ENCODE measurements at places on chromosomes 7 and 10. TPM values are rescaled to one million over a fixed set of nuclear protein-coding genes. Genes with fewer than 3 reads are reported as not detected.
A peak's percentile ranks its signal among the peaks of the same experiment; 100 is the strongest.

DNA sequence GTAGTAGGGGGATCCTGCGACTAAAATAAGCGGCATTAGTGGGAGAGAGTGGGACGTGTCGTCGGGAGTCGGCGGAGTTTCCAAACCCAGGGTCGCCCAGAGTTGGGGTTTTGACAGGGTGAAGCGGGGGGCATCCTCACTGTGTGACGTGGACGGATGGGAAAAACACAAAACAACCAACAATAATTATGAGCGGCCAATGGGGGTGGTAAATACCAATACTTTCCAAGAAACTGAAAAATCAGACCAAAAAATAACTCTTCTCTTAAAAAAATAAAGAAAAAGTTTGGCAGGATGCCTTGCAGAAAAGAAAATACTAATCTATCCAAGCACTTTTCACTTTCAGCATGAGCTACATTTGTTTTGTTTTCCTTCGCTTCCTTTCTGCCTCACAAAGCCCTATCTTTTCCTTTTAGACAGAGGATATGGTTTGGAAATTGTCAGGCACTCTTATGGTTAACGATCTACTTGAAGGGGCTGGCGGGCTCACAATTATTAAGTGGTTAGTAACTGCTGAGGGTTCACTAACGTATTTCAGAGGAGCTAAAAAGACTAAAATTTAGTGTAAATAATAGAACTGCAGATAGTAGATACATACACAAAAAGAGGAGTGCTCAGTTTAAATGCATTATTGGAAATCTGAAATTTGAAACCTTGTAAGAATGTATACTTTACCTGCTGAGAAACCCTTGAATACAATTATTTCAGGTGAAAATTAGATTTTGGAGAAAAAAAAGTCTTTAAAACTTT lies 802 bp upstream of the CDK6 start:
- H3K27me3 ChIP-seq, result peaks cover 29% of the 10 kb centered on the region
- peak overlapping the region; percentile 64 for H3K27ac ChIP-seq
- H3K36me3 ChIP-seq, result no peaks in the 10 kb centered on the region
- peak overlapping the region; percentile 90 for H3K4me3 ChIP-seq
- peaks cover 19% of the 10 kb centered on the region for H3K4me1 ChIP-seq
- DNase-seq, result peak; percentile 58

DNA sequence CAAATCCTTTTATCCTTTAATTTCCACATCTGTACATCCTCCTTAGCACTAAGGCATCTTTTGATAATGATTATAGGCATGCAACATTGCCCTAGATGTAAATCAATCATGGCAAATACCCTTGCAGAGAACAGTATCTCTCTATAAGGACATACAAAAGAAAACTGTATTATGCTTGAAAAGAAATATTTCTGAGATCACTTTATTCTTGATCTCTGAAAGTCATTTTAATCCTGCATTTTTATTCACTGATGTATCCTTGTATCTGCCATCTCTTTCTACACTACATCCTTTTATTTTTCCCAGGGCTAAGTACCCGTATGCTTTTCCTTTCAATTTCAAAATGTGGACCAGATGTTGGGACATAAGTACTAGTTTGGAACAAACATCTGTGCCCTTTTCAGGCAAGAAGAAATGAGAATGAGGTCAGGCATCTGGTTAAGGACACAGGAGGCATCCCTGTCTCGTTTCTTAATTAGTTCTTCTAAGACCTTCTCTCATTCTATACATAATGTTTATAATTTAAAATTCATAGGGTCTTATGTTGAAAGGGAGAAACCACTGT lies 338.6 kb downstream of the CNTNAP2 start:
- H3K4me1 ChIP-seq, result no peaks in the 10 kb centered on the region
- no peak for DNase-seq
- H3K27ac ChIP-seq, result no peak overlapping the region
- no peaks in the 10 kb centered on the region for H3K27me3 ChIP-seq
- no peaks in the 10 kb centered on the region for H3K36me3 ChIP-seq
- H3K4me3 ChIP-seq, result no peak overlapping the region

The GALNT11 gene
- total RNA-seq, result 27.6 TPM

The DENND10 gene
- 50.1 TPM for total RNA-seq

DNA sequence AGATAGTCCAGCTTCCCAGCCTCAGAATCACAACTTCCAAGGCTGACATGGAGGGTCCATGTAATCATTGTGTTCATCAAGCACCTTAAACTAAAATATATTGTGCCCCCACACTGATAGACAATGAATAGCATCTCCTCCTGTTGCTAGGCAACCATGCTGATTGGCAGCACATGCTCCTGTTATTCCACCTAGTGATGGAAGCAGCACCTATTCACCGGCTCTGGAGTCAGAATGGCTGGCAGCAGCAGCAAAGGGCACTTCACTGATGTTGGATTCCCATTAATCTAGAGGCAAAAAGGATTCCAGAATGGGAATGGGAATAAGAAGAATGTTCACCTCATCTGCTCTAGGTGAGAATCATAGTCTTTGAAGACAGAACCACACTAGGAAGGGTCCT lies 55.0 kb downstream of the RELN start:
- H3K4me3 ChIP-seq, result no peak overlapping the region
- no peak overlapping the region for H3K27ac ChIP-seq
- no peak for DNase-seq
- H3K27me3 ChIP-seq, result no peaks in the 10 kb centered on the region
- no peaks in the 10 kb centered on the region for H3K36me3 ChIP-seq
- H3K4me1 ChIP-seq, result no peaks in the 10 kb centered on the region

The HOXA1 gene
- 1.5 TPM for total RNA-seq

- DNase-seq, result no peak
- peaks cover 46% of the 10 kb centered on the region for H3K4me1 ChIP-seq
- peak overlapping the region; percentile 89 for H3K27ac ChIP-seq
- H3K27me3 ChIP-seq, result no peaks in the 10 kb centered on the region
- no peak overlapping the region for H3K4me3 ChIP-seq
- H3K36me3 ChIP-seq, result no peaks in the 10 kb centered on the region
These were observed 3.4 kb upstream of the ITGB1 start for GRCh38 chr10:32961343-32961894.

GRCh38 chr7:112580717-112581435 lies 100.1 kb downstream of the LSMEM1 start:
- H3K4me1 ChIP-seq, result no peaks in the 10 kb centered on the region
- no peak overlapping the region for H3K4me3 ChIP-seq
- no peaks in the 10 kb centered on the region for H3K36me3 ChIP-seq
- DNase-seq, result no peak

DNA sequence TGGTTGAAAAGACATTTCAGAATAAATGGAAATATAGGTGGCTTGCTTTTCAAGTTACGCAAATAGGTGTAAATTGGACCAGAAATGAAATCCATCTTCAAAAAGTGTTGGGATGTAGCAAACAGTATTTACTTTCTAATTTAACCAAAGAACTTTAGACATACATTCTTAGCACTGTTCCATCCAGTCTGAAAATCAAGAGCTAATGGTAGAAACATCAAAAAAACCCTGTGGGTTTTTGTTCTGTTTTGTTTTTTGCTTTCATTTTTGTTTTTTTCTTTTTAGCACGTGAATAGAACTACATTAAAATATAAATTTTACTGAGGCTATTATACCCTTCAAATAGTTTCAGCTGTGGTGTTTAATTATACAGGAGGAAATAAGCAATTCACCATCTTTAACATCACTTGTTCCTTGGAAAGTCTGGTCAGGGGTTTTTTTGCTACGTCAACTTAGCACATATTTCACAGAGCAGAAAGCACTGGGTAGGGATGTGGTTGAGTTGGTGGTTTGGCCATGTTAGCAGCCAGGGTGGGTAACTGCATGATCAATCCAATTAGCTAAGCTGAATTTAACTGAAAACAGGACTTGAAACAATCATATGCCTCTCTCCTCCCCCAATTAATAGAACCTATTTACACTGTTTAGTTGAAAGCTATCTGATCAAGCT lies 275.4 kb upstream of the PFKP start:
- no peaks in the 10 kb centered on the region for H3K27me3 ChIP-seq
- no peak overlapping the region for H3K4me3 ChIP-seq
- H3K27ac ChIP-seq, result no peak overlapping the region
- H3K4me1 ChIP-seq, result no peaks in the 10 kb centered on the region
- DNase-seq, result no peak
- no peaks in the 10 kb centered on the region for H3K36me3 ChIP-seq

GRCh38 chr10:6272126-6272525 lies 69.4 kb downstream of the PFKFB3 start:
- H3K4me1 ChIP-seq, result peaks cover 12% of the 10 kb centered on the region
- H3K27me3 ChIP-seq, result no peaks in the 10 kb centered on the region
- DNase-seq, result no peak
- H3K27ac ChIP-seq, result no peak overlapping the region
- H3K4me3 ChIP-seq, result no peak overlapping the region
- H3K36me3 ChIP-seq, result no peaks in the 10 kb centered on the region

DNA sequence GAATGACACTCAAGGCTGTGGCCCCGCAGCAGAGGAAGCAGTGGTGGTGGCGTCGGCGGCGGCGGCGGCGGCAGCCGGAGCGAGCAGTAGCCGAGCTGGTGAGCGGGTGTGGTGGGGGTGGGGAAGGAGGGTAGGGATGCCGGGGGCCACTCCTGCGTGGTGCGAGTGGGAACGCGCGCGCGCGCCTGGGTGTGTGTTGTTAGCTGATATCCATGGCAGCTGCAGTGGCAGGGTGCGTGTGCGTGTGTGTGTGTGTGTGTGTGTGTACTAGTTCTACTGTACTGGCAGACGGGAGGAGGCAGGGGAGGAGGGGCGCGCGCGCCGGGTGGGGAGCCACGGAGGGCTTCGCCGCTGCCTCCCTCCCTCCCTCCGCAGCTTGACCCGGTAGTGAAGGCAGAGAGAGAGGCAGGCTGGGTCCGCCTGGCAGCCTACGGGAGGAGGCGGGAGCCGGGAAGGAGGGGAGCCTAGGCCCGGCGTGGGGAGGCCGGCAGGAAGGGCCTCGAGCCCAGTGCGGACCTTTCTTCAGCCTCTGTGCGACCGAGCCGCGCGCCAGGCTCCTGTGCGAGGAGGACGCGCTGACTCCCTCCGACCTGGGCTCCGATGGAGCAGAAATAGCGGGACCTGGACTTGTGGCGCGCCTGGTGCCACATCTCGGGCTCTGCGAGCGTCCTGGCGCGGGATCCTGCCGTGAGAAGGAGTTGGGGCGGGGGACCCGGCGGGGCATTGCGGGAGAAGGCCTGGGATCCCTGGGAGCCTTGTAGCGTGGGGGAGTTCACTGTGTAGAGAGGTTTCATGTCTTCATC lies at the start of gene MAGI2:
Gene MAGI2, minus strand, starts transcription at position 110 of the 803 bp plus-strand sequence. CDS start 347 bp downstream, outside the sequence.
- H3K4me1 ChIP-seq, result peaks cover 19% of the 10 kb centered on the region
- no peaks in the 10 kb centered on the region for H3K27me3 ChIP-seq
- DNase-seq, result peak; percentile 91

DNA sequence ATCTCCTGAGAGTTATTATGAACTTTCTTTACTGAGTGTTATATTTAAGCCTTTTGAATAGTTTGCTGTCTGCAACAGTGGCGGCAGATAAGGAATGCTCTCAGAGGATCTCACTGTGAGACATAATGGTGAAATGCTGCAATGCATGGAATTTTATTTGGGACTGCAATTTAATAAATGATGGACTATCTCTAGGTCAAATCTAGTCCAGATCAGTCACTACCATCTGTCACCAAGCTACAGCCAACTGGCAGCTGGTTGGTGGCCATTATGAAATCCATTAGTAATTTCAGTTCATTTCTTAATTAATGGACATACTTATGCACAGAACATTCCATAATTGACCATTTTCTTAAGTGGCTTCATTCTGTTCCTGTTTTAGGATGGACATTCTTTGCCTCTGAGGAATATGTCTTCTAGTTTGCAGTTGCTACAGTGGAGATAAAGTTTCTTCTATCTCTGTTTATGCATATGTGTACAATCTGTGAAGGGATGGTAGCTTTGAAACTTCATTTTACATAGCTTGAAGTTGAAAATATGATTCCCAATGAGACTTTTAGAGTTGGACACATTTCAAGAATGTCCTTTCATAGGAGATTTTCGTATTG lies 586.6 kb downstream of the SUGCT start:
- H3K4me3 ChIP-seq, result no peak overlapping the region
- H3K27ac ChIP-seq, result no peak overlapping the region
- H3K27me3 ChIP-seq, result peaks cover 11% of the 10 kb centered on the region
- DNase-seq, result no peak
- H3K36me3 ChIP-seq, result no peaks in the 10 kb centered on the region
- H3K4me1 ChIP-seq, result peaks cover 4% of the 10 kb centered on the region

DNA sequence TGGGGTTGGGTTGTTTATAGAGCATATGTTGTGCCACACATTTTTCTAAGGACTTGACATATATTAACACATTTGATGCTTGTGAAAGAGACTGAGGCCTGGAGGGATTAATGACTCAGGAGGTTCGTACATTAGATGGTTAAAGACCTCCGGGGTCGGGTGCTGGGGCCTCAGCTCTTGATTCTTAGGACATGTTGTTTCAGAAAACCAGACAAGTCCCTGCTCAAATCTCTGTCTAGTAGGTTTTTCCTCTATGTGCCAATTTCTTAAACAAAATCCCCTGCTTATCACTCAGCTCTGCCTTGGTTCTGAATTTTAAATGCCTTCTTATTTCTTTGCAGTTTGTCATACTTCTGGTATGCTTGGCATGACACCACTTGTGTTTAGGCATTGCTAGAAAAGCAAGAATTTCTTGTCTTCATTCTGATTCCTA lies 5.8 kb downstream of the UPP1 start:
- peak overlapping the region; percentile 23 for H3K27ac ChIP-seq
- H3K4me1 ChIP-seq, result peaks cover 46% of the 10 kb centered on the region
- H3K36me3 ChIP-seq, result peaks cover 11% of the 10 kb centered on the region
- no peak overlapping the region for H3K4me3 ChIP-seq
- no peak for DNase-seq

The AFAP1L2 gene
- total RNA-seq, result 1.6 TPM

- H3K27me3 ChIP-seq, result no peaks in the 10 kb centered on the region
- DNase-seq, result no peak
- H3K36me3 ChIP-seq, result no peaks in the 10 kb centered on the region
- no peak overlapping the region for H3K27ac ChIP-seq
These were observed 122.0 kb downstream of the ADARB2 start for GRCh38 chr10:1615186-1615954.

The CDHR1 gene
- total RNA-seq, result 0.14 TPM

The GPR15LG gene
- not detected for total RNA-seq

The LRRN3 gene
- total RNA-seq, result not detected

GRCh38 chr7:130369110-130369711 lies 11.1 kb upstream of the CPA1 start:
- H3K4me3 ChIP-seq, result no peak overlapping the region
- no peak overlapping the region for H3K27ac ChIP-seq
- H3K27me3 ChIP-seq, result no peaks in the 10 kb centered on the region
- H3K36me3 ChIP-seq, result no peaks in the 10 kb centered on the region

GRCh38 chr10:123555616-123556015 lies 110.5 kb upstream of the GPR26 start:
- H3K36me3 ChIP-seq, result no peaks in the 10 kb centered on the region
- no peaks in the 10 kb centered on the region for H3K27me3 ChIP-seq
- no peaks in the 10 kb centered on the region for H3K4me1 ChIP-seq
- H3K4me3 ChIP-seq, result no peak overlapping the region
- no peak overlapping the region for H3K27ac ChIP-seq
- DNase-seq, result no peak

GRCh38 chr10:2782950-2783349 lies 284.4 kb upstream of the PFKP start:
- no peak for DNase-seq
- no peaks in the 10 kb centered on the region for H3K4me1 ChIP-seq
- no peak overlapping the region for H3K4me3 ChIP-seq

The EVX1 gene
- total RNA-seq, result not detected

The PAX4 gene
- not detected for total RNA-seq

GRCh38 chr10:28367413-28367812 lies 64.5 kb upstream of the MPP7 start:
- H3K4me1 ChIP-seq, result no peaks in the 10 kb centered on the region
- no peaks in the 10 kb centered on the region for H3K36me3 ChIP-seq
- DNase-seq, result no peak
- no peak overlapping the region for H3K27ac ChIP-seq
- H3K27me3 ChIP-seq, result peaks cover 2% of the 10 kb centered on the region

- peaks cover 19% of the 10 kb centered on the region for H3K36me3 ChIP-seq
- H3K4me1 ChIP-seq, result peaks cover 11% of the 10 kb centered on the region
- H3K27me3 ChIP-seq, result no peaks in the 10 kb centered on the region
- H3K27ac ChIP-seq, result no peak overlapping the region
- no peak for DNase-seq
- H3K4me3 ChIP-seq, result no peak overlapping the region
These were observed 18.9 kb downstream of the XPNPEP1 start for GRCh38 chr10:109904397-109904796.

The ATP6V1F gene
- 141 TPM for total RNA-seq
